ENCODE measurements at places on chromosomes 2 and 18. TPM values are rescaled to one million over a fixed set of nuclear protein-coding genes. Genes with fewer than 3 reads are reported as not detected.

Gene GPR35
- total RNA-seq, result 1.3 TPM

Gene ITGB6
- total RNA-seq, result 11.1 TPM

Gene PLEKHH2
- 17.2 TPM for total RNA-seq

Gene CREG2
- total RNA-seq, result not detected

Gene STRN
- total RNA-seq, result 15.0 TPM

Gene RTP5
- total RNA-seq, result not detected

Gene SPATA3
- total RNA-seq, result not detected

Gene ICOS
- total RNA-seq, result 1.0 TPM

DNA sequence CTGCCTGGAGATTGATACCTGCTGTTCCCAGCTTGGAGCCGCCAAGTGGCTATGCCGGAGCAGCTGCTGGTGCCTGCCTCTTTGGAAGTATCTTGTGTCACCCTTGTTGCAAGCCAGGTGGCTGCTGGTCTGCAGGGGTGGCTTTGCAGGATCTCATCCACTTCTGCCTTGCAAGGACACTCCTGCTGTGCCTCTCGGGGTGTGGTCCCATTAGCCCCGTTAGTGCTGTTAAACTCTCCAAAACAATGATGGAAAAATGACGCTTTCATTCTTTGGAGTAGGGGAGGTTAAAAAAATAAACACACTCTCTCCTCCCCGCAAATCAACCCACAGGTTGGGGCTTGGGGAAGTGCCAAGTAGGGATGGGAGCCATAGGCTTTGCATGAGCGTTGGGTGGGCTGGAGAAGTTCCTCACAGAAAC lies 352.8 kb downstream of the RNF144A start:
- no peaks in the 10 kb centered on the region for H3K36me3 ChIP-seq
- no peaks in the 10 kb centered on the region for H3K4me1 ChIP-seq
- no peaks in the 10 kb centered on the region for H3K27me3 ChIP-seq
- no peak for DNase-seq
- H3K27ac ChIP-seq, result no peak overlapping the region
- H3K4me3 ChIP-seq, result no peak overlapping the region

GRCh38 chr2:31312898-31313297 lies 78.9 kb downstream of the EHD3 start:
- H3K36me3 ChIP-seq, result no peaks in the 10 kb centered on the region
- H3K27ac ChIP-seq, result no peak overlapping the region
- H3K4me3 ChIP-seq, result no peak overlapping the region
- no peak for DNase-seq

- peak; percentile 55 for DNase-seq
- H3K36me3 ChIP-seq, result no peaks in the 10 kb centered on the region
- H3K27me3 ChIP-seq, result no peaks in the 10 kb centered on the region
- no peak overlapping the region for H3K4me3 ChIP-seq
- no peak overlapping the region for H3K27ac ChIP-seq
- H3K4me1 ChIP-seq, result no peaks in the 10 kb centered on the region
Observed at GRCh38 chr2:178241844-178242551, 47.7 kb downstream of the OSBPL6 start.

DNA sequence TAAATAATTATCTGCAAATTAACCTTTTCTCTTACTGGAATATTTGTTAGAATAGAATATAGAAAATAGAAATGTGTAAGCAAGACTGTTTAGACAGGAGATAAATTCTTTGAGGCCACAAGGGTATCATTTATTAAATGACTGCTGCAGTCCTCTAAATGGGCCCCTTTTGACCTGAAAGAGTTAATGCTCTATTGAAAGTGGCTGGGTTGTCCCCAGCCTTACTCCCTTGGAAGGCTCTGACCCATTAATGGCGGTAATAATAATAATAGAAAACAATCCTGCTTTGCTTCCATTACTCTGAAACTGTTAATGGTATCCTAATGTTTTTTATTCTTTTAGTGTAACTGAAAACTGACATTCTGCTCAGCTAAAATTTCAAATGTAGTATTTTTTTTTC lies 398.0 kb upstream of the NRP2 start:
- H3K4me1 ChIP-seq, result no peaks in the 10 kb centered on the region
- H3K27me3 ChIP-seq, result no peaks in the 10 kb centered on the region
- H3K27ac ChIP-seq, result no peak overlapping the region
- no peak overlapping the region for H3K4me3 ChIP-seq
- no peaks in the 10 kb centered on the region for H3K36me3 ChIP-seq

GRCh38 chr2:167607211-167607610 lies 640.2 kb downstream of the STK39 start:
- DNase-seq, result no peak
- H3K4me1 ChIP-seq, result no peaks in the 10 kb centered on the region

DNA sequence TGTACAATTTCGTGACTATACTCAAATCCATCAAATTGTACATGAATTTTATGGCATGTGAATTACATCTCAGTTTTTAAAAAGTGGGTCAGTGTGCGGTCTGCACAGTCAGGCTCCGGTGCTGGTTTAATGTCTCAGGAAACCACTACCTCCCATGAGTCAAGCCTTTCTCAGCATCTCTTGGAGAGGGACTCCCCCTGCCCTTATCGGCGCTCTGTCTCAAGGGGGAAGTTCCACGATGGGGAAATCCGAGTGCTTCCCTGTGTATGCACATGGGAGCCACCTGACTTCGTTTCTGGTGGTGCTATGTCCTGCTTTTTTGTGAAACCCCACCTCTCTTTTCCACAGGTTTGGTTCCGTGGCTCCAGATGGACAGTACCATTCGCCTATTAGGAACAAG lies 72.5 kb downstream of the ACOXL start:
- no peaks in the 10 kb centered on the region for H3K4me1 ChIP-seq
- no peaks in the 10 kb centered on the region for H3K36me3 ChIP-seq
- no peak for DNase-seq
- no peak overlapping the region for H3K27ac ChIP-seq

GRCh38 chr2:120421830-120422175 lies 75.9 kb downstream of the INHBB start:
- no peak overlapping the region for H3K27ac ChIP-seq
- no peak overlapping the region for H3K4me3 ChIP-seq
- no peaks in the 10 kb centered on the region for H3K36me3 ChIP-seq
- no peak for DNase-seq
- no peaks in the 10 kb centered on the region for H3K4me1 ChIP-seq

DNA sequence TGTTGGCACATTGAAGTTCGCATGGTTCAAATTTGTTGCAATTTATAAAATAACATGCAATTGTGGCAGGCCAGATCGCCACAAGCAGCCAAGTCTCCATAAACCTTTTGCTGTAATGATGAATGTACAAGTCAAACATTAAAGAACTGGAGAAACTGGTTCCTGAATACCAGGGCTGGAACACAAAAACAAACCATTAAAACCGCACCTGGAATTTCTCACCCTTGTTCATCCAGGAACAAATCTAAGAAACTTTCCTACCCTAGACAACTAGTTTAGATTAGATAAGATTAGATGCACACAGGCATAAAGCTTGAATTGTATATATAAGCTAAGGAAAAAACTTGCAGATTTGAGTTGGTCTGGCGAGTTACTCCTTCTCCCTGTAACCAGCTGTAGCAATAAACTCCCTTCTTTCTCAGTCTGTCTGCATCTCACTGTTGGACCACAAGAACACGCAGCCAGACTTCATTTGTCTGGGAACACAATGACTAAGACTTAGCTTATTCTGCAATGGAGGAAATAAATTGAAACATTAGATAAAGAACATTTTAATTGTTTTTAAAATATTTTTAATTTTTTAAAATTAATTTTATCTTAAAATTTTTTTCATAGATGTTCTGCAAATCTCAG lies 1835.5 kb upstream of the LRRTM1 start:
- H3K27ac ChIP-seq, result no peak overlapping the region
- H3K4me1 ChIP-seq, result no peaks in the 10 kb centered on the region
- H3K27me3 ChIP-seq, result no peaks in the 10 kb centered on the region
- H3K36me3 ChIP-seq, result no peaks in the 10 kb centered on the region

- H3K36me3 ChIP-seq, result no peaks in the 10 kb centered on the region
- H3K27ac ChIP-seq, result peak overlapping the region; percentile 77
- peaks cover 32% of the 10 kb centered on the region for H3K4me1 ChIP-seq
Observed at GRCh38 chr2:191959209-191959608, 112.3 kb upstream of the CAVIN2 start.

- no peak overlapping the region for H3K4me3 ChIP-seq
- DNase-seq, result no peak
- H3K27ac ChIP-seq, result no peak overlapping the region
Observed at GRCh38 chr2:20803226-20803682, 19.6 kb downstream of the LDAH start.

GRCh38 chr2:188623995-188624643 lies 332.4 kb downstream of the GULP1 start:
- DNase-seq, result no peak
- no peak overlapping the region for H3K4me3 ChIP-seq
- H3K27ac ChIP-seq, result peak overlapping the region; percentile 12
- H3K36me3 ChIP-seq, result no peaks in the 10 kb centered on the region

DNA sequence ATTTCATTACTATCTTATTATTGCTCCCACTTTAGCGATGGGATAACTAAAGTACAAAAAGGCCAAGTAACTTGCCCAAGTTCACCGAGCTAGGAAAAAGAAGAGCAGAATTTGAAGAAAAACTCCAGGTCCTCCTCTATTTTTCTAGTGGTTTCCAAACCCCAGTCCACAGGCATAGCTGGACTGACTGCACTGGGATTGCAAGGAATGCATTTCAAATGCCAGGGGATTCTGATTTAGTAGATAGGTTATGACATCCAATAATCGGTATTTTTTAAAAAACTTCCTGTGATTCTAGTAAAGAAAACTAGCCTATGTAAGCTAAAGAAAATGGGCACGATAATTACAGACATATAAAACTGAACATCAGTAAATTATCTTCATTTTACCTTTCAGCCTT lies 62.7 kb upstream of the GALNT5 start:
- H3K4me3 ChIP-seq, result no peak overlapping the region
- no peak for DNase-seq
- no peaks in the 10 kb centered on the region for H3K27me3 ChIP-seq

DNA sequence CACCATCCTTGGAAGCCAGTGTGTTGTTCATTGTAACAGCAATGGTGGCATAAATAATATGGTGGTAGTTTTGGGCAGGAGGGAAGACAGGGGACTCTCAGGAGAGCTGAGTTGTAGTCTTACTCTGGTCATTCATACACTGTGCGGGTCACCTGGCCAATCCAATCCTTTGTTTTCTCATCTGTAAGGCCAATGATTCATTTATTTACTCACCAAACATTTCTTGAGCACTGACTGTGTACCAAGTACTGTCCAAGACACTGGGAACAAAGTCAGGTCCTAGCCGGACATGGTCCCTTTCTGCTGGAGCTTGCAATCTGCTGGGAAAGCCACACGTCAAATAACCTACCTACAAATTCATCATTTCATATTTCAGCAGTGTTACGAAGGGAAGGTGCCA lies 302.7 kb downstream of the CYP26B1 start:
- no peak overlapping the region for H3K4me3 ChIP-seq
- no peaks in the 10 kb centered on the region for H3K27me3 ChIP-seq
- DNase-seq, result no peak
- H3K36me3 ChIP-seq, result no peaks in the 10 kb centered on the region

- no peak overlapping the region for H3K4me3 ChIP-seq
- H3K27me3 ChIP-seq, result no peaks in the 10 kb centered on the region
Observed at GRCh38 chr18:1053331-1054315, 149.0 kb downstream of the ADCYAP1 start.

DNA sequence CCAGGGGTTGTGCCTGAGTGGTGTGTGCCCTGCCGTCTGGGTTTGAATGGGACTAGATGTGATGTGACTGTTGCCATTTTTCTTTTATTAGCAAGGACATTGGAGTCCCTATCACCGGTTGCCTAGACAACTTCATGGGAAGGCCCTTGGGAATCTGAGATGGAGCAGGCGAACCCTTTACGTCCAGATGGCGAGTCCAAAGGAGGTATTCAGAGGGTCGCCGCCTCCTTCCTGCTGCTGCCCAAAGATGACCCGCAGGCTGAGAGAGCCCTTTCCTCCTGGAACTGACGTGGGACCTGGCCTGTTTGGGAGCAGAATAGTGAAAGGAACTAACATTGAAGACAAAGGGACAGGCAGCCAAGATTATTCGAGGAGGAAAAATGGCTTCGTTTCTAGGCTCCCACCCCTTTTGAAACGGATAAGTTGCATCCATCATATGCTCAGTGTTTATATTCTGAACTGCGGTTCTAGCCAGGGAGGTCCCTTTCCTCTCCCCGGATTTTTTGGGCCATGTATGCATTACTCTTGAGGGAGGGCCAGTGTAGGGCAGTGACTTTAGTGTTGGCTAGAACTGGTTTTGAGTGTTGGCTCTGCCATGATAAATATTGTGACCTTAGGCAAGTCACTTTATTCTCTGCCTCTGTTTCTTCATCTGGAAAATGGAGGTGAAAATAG lies 673 bp downstream of the CENPO start:
- peak overlapping the region; percentile 31 for H3K4me3 ChIP-seq
- no peaks in the 10 kb centered on the region for H3K27me3 ChIP-seq
- H3K27ac ChIP-seq, result no peak overlapping the region
- H3K36me3 ChIP-seq, result no peaks in the 10 kb centered on the region
- no peak for DNase-seq

- H3K27me3 ChIP-seq, result no peaks in the 10 kb centered on the region
- no peak within 1 kb of the TSS for H3K4me3 ChIP-seq
- DNase-seq, result peak; percentile 14
- H3K4me1 ChIP-seq, result peaks cover 11% of the 10 kb centered on the region
Observed at GRCh38 chr2:157257312-157258252, at the start of gene GALNT5. Gene GALNT5 (plus strand): TSS chr2:157257705. CDS start chr2:157258083, 378 bp downstream.

DNA sequence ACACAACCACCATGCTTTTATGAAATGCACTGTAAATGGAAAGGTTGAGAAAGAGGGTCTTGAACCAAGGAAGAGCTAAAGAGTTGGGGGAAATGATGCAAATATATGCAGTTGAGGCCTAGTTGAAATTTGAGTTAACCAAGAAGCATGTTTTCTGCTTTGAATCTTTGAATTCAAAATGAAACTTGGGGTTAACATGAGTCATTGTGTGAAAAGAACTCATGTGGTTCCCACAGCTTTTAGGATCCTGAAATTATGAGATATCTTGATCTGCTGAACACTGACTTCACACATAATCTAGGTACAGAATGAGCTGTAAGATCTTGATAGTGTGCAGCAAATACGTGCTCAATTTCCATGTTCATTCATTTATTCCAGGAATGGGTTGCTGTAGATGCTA lies 422.9 kb upstream of the TRIB2 start:
- H3K4me1 ChIP-seq, result no peaks in the 10 kb centered on the region
- DNase-seq, result no peak
- no peaks in the 10 kb centered on the region for H3K27me3 ChIP-seq
- H3K36me3 ChIP-seq, result no peaks in the 10 kb centered on the region
- H3K4me3 ChIP-seq, result no peak overlapping the region

GRCh38 chr18:69898241-69898861 lies 49.3 kb downstream of the CD226 start:
- no peaks in the 10 kb centered on the region for H3K27me3 ChIP-seq
- DNase-seq, result no peak
- no peaks in the 10 kb centered on the region for H3K4me1 ChIP-seq
- no peaks in the 10 kb centered on the region for H3K36me3 ChIP-seq
- H3K4me3 ChIP-seq, result no peak overlapping the region

DNA sequence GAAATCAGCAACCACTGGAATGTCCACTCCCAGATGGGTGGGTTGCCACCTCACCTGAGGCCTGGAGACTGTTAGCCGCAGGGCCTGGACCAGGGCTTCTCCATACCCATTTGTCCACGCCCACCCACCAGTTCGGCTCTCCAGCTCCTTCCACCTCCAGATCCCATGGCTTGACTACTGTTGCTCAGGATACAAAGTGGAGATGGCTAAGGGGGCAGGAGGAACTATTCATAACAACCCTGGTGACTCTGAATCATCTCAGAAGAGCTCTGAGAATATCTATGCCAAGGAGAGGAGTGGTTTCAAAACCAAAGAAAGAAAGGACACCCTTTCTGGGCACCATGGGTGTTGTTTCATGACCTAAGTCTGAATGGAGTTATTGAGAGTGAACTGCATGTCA lies 145.8 kb downstream of the LAMA3 start:
- H3K36me3 ChIP-seq, result no peaks in the 10 kb centered on the region
- no peak for DNase-seq
- peaks cover 6% of the 10 kb centered on the region for H3K4me1 ChIP-seq
- no peak overlapping the region for H3K4me3 ChIP-seq
